ENCODE measurements at places on chromosomes 7 and 10.

GRCh38 chr10:110437761-110438341, 59.9 kb upstream of the DUSP5 start:
- no peak overlapping the region for H3K4me3 ChIP-seq
- no peak overlapping the region for H3K27ac ChIP-seq
- no peaks in the 10 kb centered on the region for H3K27me3 ChIP-seq
- H3K36me3 ChIP-seq, result no peaks in the 10 kb centered on the region
- peak; percentile 35 for DNase-seq

- no peaks in the 10 kb centered on the region for H3K36me3 ChIP-seq
- no peak for DNase-seq
- no peaks in the 10 kb centered on the region for H3K4me1 ChIP-seq
- H3K4me3 ChIP-seq, result no peak overlapping the region
- no peak overlapping the region for H3K27ac ChIP-seq
These were observed 773.0 kb upstream of the IGFBP3 start for GRCh38 chr7:46694058-46694457.

GRCh38 chr10:18532881-18533535, 118.4 kb downstream of the NSUN6 start:
- no peak overlapping the region for H3K27ac ChIP-seq
- DNase-seq, result no peak
- no peaks in the 10 kb centered on the region for H3K4me1 ChIP-seq
- H3K27me3 ChIP-seq, result no peaks in the 10 kb centered on the region

DNA sequence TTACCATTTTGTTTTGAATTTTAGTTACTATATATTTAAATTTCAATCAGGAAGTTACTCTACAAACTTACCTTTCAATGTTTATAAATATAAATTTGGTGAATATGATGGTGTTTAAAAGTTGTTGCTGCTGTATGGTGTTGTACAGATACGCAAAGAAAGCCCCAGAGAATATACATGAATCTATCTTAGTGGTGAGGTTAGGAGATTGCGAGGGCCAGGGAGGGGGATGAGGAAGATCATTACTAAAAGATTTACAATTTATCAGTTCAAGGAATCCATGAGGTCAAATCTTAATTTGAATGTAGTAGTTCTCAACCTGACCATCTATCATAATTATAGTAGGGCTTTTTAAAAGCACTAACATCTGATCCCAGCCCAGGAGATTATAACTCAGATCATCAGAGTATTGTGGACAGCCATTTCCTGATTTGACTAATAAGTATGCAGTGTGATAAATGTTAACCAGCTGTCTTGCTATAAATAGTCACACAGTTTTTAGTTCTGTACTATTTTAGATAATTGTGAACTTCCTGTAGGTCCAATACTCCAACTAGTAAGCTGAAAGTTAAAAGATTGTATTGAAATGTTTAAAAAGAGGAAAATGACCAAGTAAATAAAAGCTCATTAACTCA, 23.6 kb downstream of the FAM3C start:
- H3K4me3 ChIP-seq, result no peak overlapping the region
- no peaks in the 10 kb centered on the region for H3K27me3 ChIP-seq
- peaks cover 6% of the 10 kb centered on the region for H3K4me1 ChIP-seq
- no peak overlapping the region for H3K27ac ChIP-seq

Data from suprapubic skin (tissue), 4 donors.